ENCODE measurements at places on chromosomes 2 and 18. TPM values are rescaled to one million over a fixed set of nuclear protein-coding genes. Genes with fewer than 3 reads are reported as not detected.

Gene LHCGR
- not detected for total RNA-seq

Gene CERKL
- total RNA-seq, result 0.29 TPM

Gene IL36A
- total RNA-seq, result not detected

Gene UCN
- 0.68 TPM for total RNA-seq

Gene TGFBRAP1
- 22.9 TPM for total RNA-seq

Gene KYNU
- 18.7 TPM for total RNA-seq

Gene POTEI
- not detected for total RNA-seq

Gene OSR1
- 34.7 TPM for total RNA-seq

Gene ZSCAN30
- total RNA-seq, result 23.5 TPM

Gene RTTN
- total RNA-seq, result 15.7 TPM

Gene POTEJ
- not detected for total RNA-seq

Gene PROC
- total RNA-seq, result not detected

Gene PIEZO2
- total RNA-seq, result 3.9 TPM

Gene USP40
- 79.2 TPM for total RNA-seq

Gene PARD6G
- 26.4 TPM for total RNA-seq

Gene CCDC88A
- total RNA-seq, result 51.0 TPM

GRCh38 chr2:107358362-107358761, 468.3 kb upstream of the RGPD4 start:
- no peak for DNase-seq

- DNase-seq, result no peak
These were observed 1.2 kb downstream of the SLC35F5 start for GRCh38 chr2:113755035-113755834.

- no peak for DNase-seq
These were observed 50.8 kb downstream of the PTPRM start for GRCh38 chr18:7617738-7618422.

- DNase-seq, result peak; percentile 55
These were observed 22.3 kb upstream of the RHOB start for GRCh38 chr2:20424300-20425290.

DNA sequence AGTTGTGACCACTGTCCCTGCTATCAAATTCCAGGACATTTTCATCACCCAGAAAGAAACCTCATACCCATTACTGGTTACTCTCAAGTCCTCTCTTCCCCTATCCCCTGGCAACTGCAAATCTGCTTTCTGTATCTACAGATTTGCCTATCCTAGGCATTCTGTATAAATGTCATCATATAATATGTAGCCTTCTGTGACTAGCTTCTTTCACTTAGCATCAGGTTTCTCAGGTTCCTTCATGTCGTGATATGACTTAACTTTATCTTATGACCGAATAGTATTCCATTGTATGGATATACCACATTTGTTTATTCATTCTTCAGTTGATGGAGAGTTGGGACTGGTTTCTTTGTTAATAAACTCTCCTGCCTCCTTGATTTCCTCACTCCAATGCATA, 60.5 kb downstream of the PMAIP1 start:
- DNase-seq, result no peak

DNA sequence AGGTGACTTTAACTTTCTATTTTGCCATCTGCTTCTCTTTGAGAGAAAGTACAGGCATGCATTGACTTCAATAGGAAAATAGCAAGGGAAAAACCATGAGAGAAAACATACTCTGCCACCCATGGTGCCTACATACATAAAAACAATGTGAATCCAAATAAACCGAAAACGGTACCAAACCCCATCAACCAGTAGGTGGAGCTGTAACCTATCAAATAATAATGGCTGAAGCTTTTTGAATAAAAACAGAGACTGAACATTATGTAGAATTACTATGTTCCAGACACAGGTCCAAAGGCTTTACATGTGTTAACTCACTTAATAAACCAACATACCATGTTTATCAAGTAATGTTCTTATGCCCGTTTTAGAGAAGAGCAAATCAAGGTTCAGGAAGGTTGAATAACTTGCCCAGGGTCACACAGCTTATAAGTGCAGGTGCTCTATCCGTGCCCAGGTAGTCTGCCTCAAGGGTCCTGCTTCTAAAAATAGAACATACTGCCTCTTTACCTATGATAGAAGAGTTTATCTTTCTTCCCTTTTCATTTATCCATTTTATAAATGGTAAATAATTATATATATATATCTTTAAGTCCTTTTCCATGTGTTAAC, 293.9 kb upstream of the SYT4 start:
- no peak for DNase-seq

DNA sequence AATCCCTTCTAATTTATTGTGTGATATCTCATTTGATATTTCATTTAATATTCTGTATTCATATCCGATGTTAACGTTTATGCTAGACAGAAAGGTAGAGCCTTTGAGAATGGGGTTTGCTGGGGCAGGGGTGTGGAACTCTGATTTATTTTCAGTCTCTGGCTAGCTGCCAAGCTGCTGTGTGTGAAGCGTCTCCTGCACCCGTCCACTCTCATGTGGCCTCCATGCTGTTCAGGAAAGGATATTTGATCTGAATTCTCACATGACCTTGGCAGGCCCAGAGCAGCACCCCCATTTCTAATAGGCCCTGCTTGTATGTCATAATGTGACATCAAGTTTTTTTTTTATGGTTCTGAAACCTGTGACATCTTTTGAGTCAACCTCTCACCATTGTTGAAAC, 1.6 kb downstream of the IL1R1 start:
- no peak for DNase-seq

GRCh38 chr2:24512404-24512803, 21.4 kb downstream of the NCOA1 start:
- DNase-seq, result no peak

GRCh38 chr18:13546638-13547037, 179.7 kb downstream of the FAM210A start:
- DNase-seq, result no peak

- DNase-seq, result no peak
These were observed 5.1 kb downstream of the AGPS start for GRCh38 chr2:177397481-177398289.

DNA sequence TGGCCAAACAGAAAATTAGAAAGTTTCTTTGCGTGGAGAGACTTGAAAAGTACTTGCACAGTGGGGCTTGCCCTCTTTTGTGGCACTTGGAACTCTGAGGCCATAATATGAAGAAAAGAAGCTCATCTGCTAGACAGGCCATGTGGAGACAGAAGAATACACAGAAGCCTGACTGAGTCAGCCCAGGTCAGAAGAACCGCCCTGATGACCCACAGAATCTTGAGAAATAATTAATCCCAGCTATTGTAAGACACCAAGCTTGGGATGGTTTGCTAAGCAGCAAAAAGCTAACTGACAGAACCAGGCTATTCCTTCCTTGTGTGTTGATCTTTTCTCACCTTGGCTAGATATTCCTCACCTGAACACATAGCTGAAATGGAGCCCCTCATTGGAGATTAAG, 33.7 kb downstream of the G6PC2 start:
- no peak for DNase-seq

DNA sequence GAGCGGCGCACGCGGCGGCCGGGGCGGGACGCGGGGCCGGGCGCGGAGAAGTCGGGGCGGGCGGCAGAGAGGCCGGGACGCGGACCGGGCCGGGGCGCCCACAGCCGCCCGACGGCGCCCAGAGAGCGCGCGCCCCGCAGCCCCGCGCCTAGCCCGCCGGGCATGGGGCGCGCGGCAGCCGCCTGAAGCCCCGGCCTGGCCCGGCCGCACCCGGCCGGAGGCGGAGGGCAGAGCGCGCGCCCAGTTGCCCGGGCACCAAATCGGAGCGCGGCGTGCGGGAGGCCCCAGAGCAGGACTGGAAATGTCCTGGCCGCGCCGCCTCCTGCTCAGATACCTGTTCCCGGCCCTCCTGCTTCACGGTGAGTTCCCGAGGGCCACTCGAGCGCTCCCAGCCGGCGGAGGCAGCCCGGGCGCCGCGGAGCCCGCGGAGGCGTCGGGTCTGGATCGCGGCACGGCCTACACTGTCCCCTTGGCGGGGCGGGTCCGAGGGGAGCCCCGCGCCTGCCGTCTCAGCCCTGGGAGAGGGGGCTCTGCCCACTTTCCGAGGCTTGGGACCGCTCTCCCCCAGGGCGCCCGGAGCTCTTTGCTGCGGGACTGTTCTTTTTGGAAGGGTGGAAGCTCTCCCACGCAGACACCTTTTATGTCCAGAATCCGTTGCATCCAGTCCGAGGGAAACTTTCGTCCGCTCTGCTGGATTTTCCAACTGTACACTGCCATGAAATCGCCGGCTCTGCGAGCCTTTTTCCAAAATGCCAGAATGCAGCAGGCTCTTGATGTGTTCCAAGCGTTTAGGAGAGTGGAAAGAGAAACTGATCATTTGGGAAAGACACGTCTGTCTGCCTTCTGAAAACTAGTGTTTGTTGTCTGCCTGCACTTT, 484 bp downstream of the APCDD1 start:
- DNase-seq, result no peak

DNA sequence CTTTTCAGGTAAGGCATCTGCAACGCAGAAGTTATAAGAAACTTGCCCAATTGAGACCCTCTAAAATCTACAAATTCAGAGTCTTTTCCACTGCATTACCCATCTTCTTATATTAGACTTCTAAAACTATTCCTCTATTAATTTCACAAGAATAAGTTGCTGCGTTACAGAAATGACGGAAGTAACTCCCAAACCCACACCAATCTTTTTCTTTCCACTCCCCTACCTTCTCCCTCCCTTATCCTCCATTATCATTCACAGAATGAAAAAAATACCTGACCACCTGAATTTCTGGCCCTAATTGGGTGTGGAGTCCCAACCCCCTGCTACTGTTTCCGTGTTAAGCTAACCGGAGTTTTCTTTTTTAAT, 689 bp downstream of the RPRD1A start:
- DNase-seq, result no peak

DNA sequence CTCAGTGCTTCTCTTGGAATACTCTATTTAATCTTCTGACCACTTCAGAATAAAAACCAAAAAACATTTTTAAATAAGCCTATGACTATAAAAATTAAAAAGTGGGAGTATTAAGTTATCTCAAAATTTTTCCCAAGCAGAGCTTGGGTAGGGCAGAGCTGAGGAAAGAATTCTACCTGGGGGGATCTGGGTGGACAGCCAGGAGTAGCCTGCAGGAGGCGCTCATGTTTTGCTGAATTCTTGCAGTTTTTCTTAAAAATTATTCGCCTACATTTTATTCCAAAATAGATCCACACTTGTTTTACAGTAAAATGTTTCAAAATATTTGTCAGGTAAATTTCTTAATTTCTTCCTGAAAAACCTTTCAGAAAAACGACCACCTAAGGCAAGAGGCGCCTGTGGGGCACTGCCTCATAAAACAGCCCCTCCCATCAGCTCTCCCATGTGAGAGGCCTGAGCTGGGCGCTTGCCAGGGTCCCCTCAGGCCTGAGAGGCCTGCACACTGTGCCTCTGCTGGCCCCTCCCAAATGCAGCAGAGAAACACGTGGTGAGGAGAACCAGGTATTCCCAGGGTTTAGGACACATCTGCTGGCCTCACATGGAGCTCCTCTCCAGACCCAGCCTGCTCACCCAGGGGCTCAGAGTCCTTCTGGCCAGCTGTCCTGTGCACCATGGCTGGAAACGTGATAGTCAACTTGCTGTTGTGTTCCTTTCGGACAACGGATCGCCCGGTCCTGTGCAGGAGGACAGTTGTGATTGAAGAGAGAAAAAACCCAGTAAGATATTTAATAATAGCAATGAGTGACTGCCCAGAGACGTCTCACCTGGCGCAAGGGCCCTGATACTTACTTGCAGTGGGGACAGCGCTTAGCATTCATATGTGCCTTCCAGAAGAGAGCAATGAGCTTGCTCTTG, 17.5 kb downstream of the POLR1A start:
- DNase-seq, result no peak

DNA sequence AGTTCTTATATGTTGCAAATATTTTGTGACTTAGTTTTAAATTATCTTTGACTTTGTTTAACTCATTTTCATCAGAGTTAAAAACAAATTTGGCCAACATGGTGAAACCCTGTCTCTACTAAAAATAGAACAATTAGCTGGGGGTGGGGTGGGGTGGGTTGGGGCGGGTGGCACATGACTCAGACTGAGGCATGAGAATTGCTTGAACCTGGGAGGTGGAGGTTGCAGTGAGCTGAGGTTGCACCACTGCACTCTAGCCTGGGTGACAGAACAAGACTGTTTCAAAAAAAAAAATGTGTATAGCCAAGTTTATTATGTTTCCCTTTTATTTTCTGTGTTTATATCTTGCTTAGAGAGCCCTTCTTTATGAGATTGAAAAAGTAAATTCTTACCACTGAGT, 14.2 kb upstream of the LIPG start:
- no peak for DNase-seq

DNA sequence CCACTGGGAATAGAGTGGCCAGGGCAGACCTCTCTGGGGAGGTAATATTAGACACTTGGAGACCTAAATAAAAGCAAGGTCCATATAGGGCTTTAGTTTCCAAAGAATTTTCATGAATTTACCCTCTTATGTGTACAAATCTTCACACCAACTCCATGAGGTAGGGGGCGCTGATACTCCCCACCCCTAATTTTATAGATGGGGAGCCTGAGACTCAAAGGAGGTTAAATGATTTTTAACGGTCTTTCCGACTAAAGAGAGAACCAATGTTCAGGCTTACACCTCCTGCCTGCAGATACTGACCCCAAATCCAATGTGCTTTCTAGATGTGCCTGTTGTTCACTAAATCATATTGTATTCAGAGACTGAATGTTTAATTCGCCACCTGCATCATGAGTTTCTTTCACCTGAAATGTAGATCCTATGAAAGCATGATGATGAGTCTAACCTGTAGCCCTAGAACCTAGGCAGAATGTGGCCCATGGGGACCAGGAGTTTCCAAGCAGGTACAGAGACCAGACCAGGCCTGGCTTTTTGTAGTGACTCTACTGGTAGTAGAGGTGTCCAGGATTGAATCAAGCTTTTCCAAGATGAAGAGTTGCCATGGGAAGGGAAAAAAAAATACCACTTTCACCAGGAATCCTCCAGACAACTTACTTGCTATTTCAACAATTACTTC, 16.8 kb upstream of the PAX3 start:
- no peak for DNase-seq

GRCh38 chr2:76296438-76296837, 585.7 kb upstream of the GCFC2 start:
- no peak for DNase-seq

DNA sequence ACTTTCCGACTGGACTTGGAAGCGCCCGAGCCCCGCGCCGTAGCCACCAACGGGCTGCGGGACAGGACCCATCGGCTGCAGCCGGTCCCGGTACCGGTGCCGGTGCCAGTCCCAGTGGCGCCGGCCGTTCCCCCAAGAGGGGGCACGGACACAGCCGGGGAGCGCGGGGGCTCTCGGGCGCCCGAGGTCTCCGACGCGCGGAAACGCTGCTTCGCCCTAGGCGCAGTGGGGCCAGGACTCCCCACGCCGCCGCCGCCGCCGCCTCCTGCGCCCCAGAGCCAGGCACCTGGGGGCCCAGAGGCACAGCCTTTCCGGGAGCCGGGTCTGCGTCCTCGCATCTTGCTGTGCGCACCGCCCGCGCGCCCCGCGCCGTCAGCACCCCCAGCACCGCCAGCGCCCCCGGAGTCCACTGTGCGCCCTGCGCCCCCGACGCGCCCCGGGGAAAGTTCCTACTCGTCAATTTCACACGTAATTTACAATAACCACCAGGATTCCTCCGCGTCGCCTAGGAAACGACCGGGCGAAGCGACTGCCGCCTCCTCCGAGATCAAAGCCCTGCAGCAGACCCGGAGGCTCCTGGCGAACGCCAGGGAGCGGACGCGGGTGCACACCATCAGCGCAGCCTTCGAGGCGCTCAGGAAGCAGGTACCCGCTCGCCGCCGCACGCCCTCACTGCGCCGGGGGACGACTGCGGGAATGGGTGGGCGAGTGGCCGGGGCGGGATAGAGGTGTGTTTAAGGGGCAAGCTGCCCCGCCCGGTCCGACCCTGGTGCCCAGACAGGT, 713 bp downstream of the ATOH8 start:
- DNase-seq, result no peak

- DNase-seq, result no peak
These were observed 307.7 kb upstream of the TNP1 start for GRCh38 chr2:217167531-217167930.
